Activated CD8-positive, alpha-beta T cell treated with anti-CD3 and anti-CD28 coated beads, Interleukin-2, amount 10 ng/mL, durations not matched to agents 7 days and 5 days (primary cell): ENCODE measurements at places on chromosomes 16 and 17. TPM values are rescaled to one million over a fixed set of nuclear protein-coding genes. Genes with fewer than 3 reads are reported as not detected.

The YBX2 gene
- 0.37 TPM for total RNA-seq

The ASIC2 gene
- total RNA-seq, result not detected

DNA sequence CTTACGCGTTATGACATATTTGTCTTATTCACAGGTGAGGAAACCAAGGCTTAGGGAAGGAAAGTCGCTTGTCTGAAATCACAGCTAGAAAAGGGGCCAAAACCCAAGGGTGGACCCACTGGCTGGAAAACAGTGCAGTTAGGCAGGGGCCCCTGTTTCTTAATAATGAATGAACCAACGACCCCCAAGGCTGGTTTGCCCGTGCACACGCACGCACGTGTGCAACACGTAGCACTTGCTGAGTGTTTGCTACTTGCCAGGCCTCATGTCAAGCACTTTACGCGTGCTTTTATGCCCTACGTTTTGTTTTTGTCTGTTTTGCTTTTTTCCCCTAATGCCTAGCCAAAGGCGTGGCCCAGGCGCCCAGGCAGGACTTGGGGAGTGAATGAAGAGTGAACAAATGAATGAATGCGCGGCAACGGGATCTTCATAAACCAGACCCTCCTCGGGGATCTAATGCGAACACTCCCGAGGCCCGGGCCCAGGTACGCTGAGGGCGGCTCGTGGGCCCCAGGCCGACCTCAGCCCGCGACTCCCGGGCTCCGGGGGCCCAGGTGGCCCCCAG lies 571 bp upstream of the USP10 start:
- peak; percentile 27 for DNase-seq

DNA sequence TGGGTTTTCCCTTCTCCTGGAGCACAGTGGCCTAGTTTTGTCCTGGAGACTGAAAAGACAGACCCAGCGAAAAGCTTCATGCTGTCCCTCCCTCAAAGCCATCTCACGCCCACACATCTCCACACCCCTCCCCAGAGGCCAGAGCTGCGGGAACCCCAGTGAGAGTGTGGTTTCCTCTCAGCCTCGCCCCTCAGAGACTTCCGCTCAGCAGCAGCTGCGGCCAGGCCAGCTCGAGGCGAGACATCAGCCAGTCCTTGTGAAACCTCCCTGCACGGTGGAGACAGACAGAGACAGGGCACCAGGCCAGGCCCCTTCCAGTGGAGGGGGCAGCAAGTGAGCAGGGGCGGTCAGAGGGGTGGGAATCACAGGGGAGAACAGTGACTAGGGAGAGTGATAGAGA lies 77.0 kb upstream of the TNRC6C start:
- peak; percentile 90 for DNase-seq
